H54 (cell line): ENCODE measurements at places on chromosomes 4 and X.

DNA sequence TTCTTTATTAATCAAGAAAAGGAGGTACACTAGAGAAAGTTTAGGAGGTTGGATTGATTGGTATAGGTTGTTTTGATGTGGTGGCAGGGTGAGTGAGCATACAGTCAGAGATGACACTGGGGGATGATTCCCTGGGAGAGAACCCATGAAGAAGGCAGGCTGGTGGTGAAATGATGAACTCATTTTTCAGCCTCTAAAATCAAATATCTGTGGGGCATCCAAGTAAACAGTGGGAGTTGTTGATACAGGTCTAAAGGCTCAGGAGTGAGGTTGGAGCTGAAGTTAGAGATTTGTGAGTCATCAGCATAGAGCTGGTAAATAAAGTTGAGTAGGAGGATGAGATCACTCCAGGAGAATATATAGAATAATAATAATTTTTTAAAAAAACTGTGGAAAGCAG is 10.0 kb upstream of the AP1S2 start:
- DNase-seq = no peak

DNA sequence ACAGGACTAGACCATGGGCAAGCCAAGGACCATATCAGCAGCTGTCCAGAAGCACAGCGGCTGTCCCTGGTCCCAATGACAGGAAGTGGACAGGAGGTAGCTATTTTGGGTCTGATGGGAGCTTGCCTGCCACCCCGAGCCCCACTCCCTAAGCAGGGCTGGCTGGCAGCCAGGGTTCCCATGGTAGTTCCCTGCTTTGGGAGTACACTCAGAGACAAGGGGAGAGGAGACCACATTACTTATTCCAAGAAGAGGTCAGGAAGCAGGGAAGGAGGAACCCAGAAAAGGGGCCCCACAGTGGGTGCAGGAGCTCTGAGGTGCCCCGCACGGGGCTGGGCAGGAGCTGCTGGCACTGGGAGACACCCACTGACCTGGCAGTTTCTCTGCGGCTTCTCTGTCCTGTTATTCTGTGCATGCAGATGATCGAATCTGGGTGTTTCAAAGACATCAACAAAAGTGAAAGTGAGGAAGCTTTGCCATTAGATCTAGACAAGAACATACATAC is 36.3 kb downstream of the HTT-AS start:
- DNase-seq = no peak

- peak; percentile 58 for DNase-seq
These were observed 13.0 kb upstream of the HELT start for GRCh38 chr4:185005219-185005819.

DNA sequence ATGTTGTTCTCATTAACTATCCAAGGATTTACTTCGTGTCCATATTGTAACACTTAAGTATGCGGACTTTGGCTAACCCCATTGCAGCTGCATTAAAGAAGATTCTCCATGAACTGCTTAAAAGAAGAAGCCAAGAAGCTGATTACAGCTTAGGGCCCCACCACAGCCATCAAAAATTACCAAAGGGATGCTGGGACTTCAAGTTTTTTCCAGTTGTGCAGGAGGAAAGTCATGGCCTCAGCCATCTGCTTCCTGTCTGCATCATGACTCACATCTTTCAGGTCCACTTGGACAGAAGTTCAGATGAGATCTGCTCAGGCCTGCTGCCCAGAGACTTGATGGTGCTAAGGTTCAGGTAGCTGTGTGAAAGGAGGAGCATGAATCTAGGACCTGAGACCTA is 38.8 kb upstream of the CAPN6 start:
- DNase-seq = no peak

GRCh38 chrX:150688911-150689451 is 4.2 kb upstream of the MTMR1 start:
- DNase-seq = peak; percentile 58

GRCh38 chr4:86441175-86441936 is 81.5 kb upstream of the MAPK10 start:
- peak; percentile 6 for DNase-seq

DNA sequence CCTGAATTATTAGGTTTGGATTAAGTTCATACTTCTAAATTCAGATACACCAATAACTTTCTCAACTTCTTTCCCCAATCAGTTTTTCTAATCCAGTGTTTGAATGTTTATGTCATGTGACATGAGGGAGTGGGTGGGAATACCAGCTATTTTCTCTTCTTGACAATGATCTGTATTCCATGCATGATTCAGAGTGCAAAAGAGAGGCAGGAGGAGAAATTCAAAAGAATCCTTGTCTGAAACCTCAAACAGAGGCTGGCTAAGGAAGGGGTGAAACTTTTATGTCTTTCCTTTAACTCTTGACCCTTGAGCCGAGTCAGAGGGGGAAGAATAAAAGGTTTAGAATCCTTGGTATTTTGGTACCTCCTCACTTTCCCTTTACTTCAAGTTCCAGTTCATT is 544.7 kb downstream of the SPRY1 start:
- DNase-seq = no peak

DNA sequence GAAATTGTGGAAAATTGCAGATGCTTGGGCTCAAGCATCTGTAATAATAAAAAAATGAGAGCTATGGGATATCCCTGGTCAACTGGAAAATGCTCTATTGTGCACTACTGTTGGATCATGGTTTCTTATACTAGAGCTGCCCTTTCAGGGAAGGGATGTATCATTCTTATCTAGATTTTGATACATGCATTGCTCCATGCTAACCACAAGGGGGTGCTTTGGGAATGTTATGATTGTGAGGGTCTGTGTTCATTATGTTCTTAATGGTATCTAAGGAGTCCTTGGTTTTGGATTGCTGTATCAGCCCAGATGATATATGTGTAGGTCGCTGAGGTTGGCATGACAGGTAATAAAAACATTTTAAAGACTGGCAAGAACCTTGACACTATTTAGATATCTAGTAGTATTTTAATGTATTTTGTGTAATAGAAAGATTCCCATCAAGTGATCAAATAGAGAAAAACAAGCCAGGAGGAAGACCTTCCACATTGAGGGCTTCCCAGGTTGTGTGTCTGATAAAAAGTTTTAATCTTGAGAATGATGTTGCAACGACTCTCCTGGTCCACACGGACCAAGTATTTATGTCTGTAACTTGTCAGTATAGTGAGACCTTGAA is 49.2 kb upstream of the TLR2 start:
- no peak for DNase-seq

DNA sequence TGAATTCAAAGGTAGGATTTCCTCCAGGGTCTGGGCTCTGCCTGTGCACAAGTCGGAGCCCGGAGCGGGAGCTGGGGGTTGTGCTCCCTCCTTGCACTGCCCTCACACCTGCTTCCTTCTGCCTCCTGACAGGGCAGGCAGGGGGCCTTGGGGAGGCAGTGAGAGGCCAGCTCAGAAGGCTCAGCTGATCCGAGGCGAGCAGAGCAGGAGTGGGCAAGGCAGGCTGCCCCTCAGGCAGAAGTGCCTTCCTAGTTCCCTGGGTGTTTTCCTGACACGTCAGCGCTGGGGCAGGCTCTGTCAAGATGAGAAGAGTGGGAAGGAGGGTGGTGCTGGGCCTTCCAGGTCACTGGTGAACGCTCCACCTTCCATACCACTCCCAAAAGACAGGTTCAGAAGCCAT is 5.5 kb upstream of the IRAK1 start:
- no peak for DNase-seq

DNA sequence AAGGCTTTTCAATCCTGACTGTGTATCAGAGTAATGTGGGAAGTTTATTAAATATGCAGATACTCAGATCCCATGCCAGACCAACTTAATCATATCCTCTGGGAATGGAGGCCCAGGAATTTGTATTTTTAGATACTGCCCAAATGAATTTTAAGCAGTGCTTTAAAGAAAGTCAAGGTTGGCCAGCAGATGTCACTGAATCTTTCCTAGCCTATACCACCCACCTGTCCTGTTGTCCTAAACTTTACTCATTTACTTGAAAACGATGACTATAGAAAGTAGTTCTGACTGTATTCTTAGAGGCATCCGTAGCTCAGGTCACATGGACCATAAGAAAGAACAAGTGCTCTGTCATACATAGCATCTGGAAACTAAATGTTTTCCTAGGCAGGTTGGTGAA is 79.9 kb downstream of the AMOT start:
- DNase-seq = no peak

GRCh38 chr4:94415448-94415847 is 36.3 kb upstream of the PDLIM5 start:
- no peak for DNase-seq

GRCh38 chrX:148649145-148649795 is 148.9 kb downstream of the AFF2 start:
- no peak for DNase-seq

- DNase-seq = no peak
These were observed 326.7 kb downstream of the STK32B start for GRCh38 chr4:5378002-5378401.

DNA sequence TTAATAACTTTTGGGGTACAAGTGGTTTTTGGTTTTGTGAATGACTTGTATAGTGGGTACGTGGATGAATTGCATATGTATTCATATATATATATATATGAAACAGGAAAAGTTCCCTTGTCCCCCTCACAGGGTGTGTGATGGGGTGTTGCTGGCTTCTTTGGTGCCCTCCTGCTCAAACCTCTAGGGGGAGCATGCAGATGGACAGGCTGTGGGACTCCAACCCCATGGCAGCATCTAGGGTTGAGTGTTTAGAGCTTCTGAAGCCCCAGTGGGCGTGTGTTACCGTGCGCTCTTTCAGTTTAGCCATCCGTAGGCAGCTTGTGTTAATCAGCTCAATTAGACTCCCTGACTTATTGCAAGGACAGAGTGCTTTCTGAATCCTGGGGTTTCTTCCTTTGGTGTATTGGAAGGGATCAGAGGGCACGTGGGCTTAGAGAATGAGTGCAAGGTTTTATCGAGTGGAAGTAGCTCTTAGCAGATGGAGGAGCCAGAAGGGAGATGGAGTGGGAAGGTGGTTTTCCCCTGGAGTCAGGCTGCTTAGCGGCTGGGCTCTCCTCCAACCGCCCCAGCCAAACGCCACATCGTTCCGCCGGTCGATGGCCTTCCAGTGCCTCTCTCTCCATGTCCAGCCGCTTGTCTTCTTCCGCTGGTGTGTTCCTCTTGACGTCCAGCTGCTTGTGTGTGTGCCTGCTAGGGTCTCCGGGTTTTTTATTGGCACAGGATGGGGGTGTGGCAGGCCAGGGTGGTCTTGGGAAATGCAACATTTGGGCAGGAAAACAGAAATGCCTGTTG is 674.4 kb upstream of the LCORL start:
- DNase-seq = no peak
